ENCODE measurements at places on chromosomes 6 and 20. TPM values are rescaled to one million over a fixed set of nuclear protein-coding genes. Genes with fewer than 3 reads are reported as not detected.
A peak's percentile ranks its signal among the peaks of the same experiment; 100 is the strongest.

GRCh38 chr20:12698817-12699216 is 310.0 kb upstream of the SPTLC3 start:
- no peak overlapping the region for H3K27ac ChIP-seq
- no peaks in the 10 kb centered on the region for H3K27me3 ChIP-seq
- no peak overlapping the region for H3K4me3 ChIP-seq
- no peaks in the 10 kb centered on the region for H3K36me3 ChIP-seq
- no peaks in the 10 kb centered on the region for H3K4me1 ChIP-seq

- H3K27me3 ChIP-seq, result no peaks in the 10 kb centered on the region
- H3K4me1 ChIP-seq, result no peaks in the 10 kb centered on the region
- H3K4me3 ChIP-seq, result no peak overlapping the region
- no peak for DNase-seq
These were observed 183.6 kb downstream of the JARID2 start for GRCh38 chr6:15429141-15430110.

Gene CCN6
- total RNA-seq, result not detected

DNA sequence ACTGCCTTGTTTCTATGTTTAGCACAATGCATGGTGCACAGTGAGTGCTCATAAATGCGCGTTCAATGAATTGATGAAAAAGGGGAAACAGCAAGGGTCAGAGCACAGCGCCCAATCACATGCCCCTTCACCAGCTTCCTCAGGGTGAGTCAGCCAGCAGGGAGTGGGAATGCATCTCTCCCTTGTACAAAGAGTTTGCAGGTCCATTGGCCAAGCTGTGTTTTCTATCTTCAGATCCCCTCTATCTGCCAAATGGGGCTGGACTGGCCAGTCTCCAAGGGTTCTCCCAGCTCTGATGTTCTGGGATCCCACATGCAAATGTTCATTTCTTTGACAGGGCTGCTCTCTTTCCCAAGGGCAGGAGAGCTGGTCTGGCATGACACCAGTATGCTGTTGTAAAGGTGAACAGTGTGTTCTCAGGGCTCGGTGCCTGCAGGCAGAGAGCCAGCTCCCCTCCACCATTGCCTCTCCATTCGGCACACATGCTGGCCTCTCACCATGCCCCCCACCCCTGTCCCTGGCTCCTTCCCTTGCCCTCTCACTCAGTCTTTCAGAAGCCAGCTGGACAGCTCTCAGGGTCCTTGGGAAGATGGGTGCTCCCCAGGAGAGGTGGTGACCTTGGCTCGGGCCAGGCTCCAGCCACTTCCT is 25.0 kb downstream of the ANGPT4 start:
- H3K4me1 ChIP-seq, result no peaks in the 10 kb centered on the region
- no peaks in the 10 kb centered on the region for H3K36me3 ChIP-seq
- no peak overlapping the region for H3K27ac ChIP-seq
- no peak overlapping the region for H3K4me3 ChIP-seq

Gene LY6G6F
- not detected for total RNA-seq

- DNase-seq, result no peak
- H3K4me3 ChIP-seq, result peak overlapping the region; percentile 88
- no peaks in the 10 kb centered on the region for H3K36me3 ChIP-seq
- H3K27me3 ChIP-seq, result no peaks in the 10 kb centered on the region
- H3K27ac ChIP-seq, result no peak overlapping the region
These were observed 650 bp upstream of the CD2AP start for GRCh38 chr6:47476781-47477496.

GRCh38 chr6:13496513-13497190 is 9.3 kb upstream of the GFOD1 start:
- H3K4me3 ChIP-seq, result no peak overlapping the region
- no peak for DNase-seq
- H3K27ac ChIP-seq, result no peak overlapping the region
- no peaks in the 10 kb centered on the region for H3K27me3 ChIP-seq

Gene CST2
- 0.75 TPM for total RNA-seq

Gene MRAP2
- total RNA-seq, result 65.1 TPM

- no peak for DNase-seq
- H3K4me3 ChIP-seq, result no peak within 1 kb of the TSS
- no peak within 1 kb of the TSS for H3K27ac ChIP-seq
- no peaks in the 10 kb centered on the region for H3K27me3 ChIP-seq
- no peaks in the 10 kb centered on the region for H3K36me3 ChIP-seq
These were observed at the start of gene RIPOR3 for GRCh38 chr20:50690650-50691572. Gene RIPOR3 (minus strand): TSS chr20:50691542. CDS start chr20:50691128, 414 bp downstream.

- no peaks in the 10 kb centered on the region for H3K4me1 ChIP-seq
- H3K27ac ChIP-seq, result no peak overlapping the region
- no peak overlapping the region for H3K4me3 ChIP-seq
- no peaks in the 10 kb centered on the region for H3K27me3 ChIP-seq
- no peak for DNase-seq
These were observed 260.1 kb upstream of the SGK1 start for GRCh38 chr6:134577998-134578397.

Gene MTRF1L
- 16.0 TPM for total RNA-seq

GRCh38 chr20:3924304-3925112 is 35.3 kb downstream of the PANK2 start:
- no peaks in the 10 kb centered on the region for H3K4me1 ChIP-seq
- H3K36me3 ChIP-seq, result no peaks in the 10 kb centered on the region
- no peaks in the 10 kb centered on the region for H3K27me3 ChIP-seq
- DNase-seq, result peak; percentile 77

Gene MUC21
- total RNA-seq, result not detected

DNA sequence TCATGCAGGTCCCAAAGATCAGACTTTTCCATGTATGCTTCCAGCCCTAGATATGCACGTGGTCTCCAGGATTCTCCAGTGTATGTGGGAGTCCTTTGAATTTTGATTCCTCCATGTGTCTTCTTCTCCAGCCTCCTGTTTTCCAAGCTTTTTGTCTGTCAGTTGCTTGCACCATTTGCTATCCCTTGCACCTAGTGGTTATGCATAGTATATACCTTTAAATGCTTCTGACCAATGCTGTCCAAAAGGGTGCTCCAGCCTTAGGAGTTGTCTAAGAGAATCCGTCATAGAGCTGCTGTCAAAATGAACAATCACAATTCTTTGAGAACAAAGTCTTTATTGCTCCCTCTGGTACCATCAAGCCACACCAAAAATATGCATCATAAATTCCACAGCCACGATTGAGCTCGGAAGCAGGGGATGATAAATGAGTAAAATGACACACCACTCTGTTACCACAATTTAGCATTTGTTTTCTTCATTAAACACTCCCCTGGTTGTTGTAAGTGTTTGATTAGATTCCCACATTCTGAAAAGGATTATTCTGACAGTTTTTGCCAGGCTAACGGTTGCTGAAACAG is 706.2 kb upstream of the GJE1 start:
- H3K4me1 ChIP-seq, result no peaks in the 10 kb centered on the region
- no peak overlapping the region for H3K27ac ChIP-seq
- no peak overlapping the region for H3K4me3 ChIP-seq

- no peaks in the 10 kb centered on the region for H3K4me1 ChIP-seq
- no peak for DNase-seq
- no peaks in the 10 kb centered on the region for H3K27me3 ChIP-seq
- no peak overlapping the region for H3K4me3 ChIP-seq
- H3K36me3 ChIP-seq, result peaks cover 3% of the 10 kb centered on the region
These were observed 64.9 kb downstream of the CSE1L start for GRCh38 chr20:49110767-49111694.

DNA sequence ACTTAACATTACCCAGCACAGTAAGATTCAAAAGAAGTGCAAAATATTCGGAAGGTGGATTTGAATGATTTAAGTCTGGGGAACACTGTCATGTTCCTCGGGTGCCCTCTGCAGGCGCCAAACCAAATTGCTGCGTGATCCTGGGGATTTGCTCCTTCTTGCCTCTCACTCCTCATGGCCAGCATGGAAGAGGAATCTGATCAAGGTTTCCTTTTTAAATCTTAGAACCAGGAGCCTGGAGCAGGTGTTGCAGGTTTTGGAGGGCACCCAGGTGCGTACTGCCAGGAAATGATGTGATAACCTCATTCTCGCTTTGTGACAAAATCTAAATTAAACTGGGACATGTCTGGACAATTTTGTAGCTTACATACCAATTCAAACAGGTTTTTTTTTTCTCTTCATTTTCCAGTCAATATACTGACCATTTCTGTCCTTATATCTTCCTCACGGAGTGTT is 8.1 kb upstream of the PFDN4 start:
- no peaks in the 10 kb centered on the region for H3K4me1 ChIP-seq
- peak; percentile 87 for DNase-seq
- no peak overlapping the region for H3K4me3 ChIP-seq
- no peaks in the 10 kb centered on the region for H3K27me3 ChIP-seq

Gene STX7
- 51.5 TPM for total RNA-seq

Measured in aorta (tissue), 5 donors.